ENCODE measurements at places on chromosomes 4 and X.

GRCh38 chrX:43003939-43004338, 226.0 kb upstream of the PPP1R2C start:
- no peak for DNase-seq

- no peak for DNase-seq
These were observed 188.0 kb upstream of the RBPJ start for GRCh38 chr4:26132858-26133257.

DNA sequence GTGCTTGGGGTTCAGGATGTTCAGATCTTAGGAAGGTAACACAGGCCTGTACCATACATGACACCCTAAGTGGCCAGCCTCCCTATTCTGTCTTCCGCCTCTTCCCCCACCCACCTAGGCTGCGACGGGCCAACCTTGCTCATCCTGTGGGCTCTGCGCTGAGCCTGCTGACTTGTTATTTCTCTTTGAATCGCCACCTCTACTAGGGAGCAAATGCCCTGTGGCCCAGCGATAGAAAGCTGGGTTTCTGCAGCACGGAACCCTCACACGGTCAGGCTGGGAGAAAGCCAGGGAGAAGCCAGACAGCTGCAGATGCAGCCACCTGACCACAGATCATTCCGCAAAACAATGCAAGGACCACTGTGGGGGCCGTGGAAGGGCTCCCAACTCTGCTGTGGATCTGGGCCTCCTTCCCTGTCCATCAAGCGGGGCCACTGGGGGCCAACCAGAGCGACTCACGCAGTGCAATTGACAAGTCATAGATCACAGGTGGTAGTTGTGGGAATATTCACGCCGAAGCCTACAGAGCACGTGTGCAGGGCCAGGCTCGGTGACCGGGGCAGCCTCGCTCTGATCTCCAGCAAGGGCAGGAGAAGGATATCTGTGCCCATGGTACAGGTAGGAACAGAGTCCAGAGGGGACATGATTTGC, 227.5 kb downstream of the AFAP1 start:
- DNase-seq: no peak

GRCh38 chr4:83692028-83692427, 156.1 kb downstream of the GPAT3 start:
- no peak for DNase-seq

- DNase-seq: no peak
These were observed 45.5 kb downstream of the TSPAN7 start for GRCh38 chrX:38606821-38607220.

DNA sequence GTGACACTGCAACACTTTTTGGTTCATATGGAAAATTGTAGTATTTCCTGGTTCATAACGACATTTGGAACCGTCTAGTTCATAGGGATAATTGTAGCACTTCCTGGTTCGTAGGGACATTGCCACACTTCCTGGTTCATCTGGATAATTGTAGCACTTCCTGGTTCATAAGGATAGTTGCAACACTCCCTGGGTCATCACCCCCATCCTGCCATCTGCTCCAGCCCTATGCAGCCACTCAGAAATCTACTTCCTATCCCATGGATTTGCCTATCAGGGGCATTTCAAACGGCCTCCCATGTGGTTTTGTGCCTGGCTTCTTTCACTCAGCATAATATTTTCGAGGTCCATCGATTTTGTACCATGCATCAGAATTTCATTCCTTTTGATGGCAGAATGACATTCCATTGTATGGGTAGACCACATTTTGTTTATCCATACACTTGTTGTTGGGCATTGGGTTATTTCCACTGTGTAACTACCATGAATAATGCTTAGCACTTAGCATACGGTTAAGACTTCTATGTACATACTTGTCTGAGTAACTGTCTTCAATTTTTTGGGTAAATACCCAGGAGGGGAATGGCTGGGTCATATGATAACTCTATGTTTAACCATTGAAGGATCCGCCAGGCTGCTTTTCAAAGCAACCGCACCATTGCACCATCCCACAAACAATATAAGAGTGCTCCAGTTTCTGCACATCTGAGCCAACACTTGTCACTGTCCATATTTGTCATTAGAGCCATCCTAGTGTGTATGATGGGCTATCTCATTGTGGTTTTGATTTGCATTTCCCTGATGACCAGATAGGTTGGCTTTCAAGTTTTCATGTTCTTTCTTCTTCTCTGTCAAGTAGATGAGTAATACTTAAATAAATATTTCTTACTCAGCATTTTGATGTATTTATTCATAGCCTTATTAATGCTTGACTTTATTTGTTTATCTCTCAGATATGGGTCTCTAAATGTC, 58.3 kb upstream of the CD99 start:
- no peak for DNase-seq

DNA sequence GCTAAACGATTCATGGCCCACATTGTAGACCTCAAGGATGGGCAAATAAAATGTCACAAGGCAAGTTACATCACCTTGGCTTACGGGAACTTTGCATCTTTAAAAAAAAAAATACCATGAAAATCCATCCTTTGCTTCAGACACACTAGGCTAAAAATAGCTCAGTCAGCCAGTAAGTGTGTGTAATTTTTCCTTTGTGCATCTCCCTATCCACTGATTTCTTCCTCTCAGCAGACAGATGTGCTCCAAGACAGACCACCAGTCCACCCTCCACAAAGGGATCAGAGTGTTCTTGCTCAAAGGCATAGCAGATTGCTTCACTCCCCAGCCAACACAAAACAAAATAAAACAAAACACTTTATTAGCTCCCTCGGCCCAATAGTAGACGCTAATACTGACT, 14.6 kb downstream of the LDB2 start:
- no peak for DNase-seq

DNA sequence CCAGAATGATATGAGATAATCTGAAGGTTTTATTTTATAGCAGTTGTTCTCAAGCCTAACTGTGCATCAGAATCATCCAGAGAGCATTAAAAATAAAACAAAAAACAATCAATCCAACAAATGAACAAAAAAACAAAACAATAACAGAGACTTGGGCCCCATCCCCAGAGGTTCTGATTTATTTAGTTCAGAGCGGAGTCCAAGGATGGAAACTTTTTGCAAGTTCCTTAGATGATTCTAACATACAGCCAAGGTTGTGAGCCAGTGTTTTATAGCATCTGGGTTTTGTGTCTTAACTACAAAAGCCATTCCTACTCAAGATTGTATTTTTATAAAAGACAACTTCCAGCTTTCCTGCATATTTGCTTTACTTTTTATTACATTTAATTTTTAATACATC, 59.4 kb upstream of the GRPR start:
- DNase-seq: no peak

GRCh38 chr4:177222781-177223180, 86.9 kb upstream of the NEIL3 start:
- DNase-seq: no peak

DNA sequence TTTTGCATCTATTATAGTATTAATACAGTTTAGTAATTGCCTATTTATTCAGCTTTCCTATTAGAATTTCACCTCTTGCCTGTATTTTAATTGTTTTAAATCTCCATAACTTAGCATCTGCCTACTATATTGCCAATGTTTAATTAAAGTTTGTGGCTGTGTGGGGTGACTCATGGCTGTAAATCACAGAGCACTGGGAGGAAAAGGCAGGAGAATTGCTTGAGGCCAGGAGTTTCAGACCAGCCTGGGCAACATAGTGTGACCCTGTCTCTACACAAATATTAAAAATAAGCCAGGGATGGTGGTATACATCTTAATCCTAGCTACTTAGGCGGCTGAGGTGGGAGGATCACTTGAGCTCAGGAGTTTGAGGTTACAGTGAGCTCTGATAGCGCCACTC, 14.5 kb upstream of the CCSER1 start:
- DNase-seq: no peak

DNA sequence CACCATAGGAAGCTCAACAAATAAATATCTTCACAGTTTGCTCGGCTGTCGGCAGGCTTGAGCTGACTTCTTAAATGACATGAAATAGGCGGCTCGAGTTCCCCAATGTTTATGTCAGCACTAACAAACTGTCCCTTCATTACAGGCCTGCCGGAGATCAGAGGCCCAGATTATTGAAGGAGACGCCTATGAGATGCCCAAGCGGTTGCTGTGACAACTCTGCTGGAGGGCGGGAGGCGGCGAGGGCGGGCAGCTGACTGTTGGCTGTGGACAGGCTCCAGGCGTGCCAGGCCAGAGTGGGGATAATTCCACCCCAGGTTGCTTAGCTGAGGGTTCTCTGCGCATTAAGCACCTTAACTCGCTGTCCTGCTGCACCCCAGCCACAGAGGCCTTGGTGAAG, 39.2 kb upstream of the MSX1 start:
- no peak for DNase-seq

GRCh38 chrX:38282049-38282448, 45.3 kb downstream of the RPGR start:
- DNase-seq: peak; percentile 57

DNA sequence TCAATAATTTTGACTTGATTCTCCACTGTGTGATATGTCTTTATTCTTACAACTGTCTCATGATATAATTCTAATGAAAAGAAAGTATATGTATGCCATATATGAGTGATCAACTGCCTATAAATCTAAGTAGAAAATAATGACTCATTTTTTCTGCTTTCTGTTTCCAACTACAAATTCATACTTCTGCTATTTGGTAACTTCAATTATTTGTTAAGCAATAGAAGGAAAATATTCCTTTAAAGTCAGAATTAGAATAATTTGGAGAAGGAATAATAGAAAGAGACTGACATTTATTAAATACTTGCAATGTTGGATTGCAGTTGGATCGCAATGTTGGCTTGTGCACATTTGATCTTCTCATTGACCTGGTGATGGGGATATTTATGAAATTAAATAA, 204.2 kb upstream of the PACRGL start:
- no peak for DNase-seq

DNA sequence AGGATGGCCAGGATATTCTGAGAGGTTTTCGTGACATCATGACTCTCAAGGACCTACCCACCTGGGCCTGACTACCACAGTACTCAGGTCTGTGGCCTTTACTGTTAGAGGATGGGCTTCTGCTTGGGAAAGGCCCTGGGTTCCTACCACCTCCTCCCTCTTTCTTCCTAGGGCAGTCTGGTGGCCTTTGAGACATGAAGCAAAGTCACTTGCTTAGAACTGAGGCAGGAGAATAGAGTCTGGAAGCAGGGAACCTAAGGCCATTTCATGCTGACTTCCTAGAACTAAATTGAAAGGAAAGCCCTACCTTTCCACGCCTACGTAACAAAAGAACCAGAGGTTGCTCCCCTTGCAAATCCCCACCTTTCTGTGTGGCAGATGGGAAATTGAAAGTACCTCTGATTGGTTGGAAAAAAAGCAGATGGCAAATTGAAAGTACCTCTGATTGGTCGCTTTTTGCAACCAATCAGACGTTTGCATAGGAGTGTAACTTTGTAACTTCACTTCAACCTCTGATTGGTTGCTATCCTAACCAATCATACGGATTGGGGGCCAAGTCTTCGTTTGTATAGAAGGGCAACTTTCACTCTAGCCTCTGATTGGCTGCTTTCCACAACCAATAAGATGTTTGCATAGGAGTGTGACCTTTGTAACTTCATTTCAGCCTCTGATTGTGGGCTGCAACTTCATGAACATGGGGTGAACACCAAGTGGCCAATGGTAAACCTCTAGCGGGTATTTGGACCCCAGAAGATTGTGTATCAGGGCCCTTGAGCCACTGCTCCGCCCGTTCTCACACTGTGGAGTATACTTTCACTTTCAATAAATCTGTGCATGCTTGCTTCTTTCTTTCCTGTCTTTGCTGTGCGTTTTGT, 9.9 kb upstream of the AKAP14 start:
- peak; percentile 32 for DNase-seq

GRCh38 chr4:156825074-156825473, 146.5 kb downstream of the PDGFC start:
- no peak for DNase-seq

DNA sequence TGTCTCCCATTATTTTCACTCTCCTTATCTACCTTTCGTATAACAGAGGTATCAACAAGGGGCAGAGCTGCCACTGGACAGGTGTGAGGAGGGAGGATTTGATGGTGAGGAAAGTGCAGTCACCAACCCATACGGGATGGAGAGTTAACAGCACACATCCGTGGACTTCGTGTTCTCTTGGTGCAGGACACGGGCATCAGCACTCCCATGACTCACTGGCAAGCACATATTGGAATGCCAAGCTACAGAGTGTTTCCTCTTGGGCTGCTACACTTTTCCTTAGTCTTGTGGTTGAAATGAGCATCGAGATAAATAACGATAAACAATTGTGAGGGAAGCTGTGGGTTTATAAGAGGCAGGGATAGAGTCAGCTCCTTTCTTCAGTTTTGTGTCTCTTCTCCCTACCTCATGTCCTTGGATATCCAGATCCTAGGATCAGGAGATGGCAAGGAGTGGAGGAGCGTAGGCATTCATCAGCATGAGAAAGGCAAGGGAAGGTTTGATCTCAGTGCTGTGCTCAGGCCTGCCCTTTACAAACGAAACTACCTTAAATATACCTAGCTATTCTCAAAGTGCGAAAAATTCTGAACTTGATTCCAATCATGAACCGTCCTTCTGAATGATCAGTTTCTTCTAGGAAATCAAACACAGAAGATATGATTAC, 96.3 kb downstream of the ZNF827 start:
- peak; percentile 38 for DNase-seq

DNA sequence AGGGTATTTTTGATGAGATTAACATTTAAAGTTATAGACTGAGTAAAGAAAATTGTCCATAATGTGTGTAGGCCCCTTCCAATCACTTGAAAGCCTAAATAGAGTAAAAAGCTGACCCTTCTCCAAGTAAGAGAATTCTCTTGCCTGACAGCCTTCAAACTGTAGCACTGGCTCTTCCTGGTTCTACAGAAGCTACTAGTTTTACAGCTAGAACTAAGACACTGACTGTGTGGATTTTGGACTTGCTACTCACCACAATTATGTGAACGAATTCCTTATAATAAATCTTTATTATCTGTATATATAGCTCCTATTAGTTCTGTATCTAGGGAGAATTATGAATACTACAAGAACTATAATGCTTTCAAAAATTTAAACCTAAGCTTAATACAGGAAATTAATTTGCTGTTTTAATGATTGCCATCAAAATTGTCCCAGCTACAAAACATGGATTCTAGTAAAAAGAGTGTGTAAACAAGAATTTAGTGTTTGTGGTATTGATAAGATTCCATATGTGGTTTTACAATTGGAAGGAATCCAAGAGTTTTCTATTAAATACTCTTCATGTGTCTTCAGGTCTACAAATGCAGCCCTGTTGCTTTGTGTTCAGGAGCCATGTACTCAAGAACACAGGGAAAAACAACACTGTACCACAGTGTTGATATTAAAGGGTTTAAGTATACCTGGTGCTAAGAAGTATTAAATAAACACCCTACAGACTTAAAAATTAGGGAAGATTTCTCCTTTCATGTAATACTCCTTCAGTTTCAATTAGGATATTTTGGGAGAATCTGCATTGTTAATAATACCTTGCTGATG, 366.5 kb downstream of the CXXC4 start:
- DNase-seq: no peak

DNA sequence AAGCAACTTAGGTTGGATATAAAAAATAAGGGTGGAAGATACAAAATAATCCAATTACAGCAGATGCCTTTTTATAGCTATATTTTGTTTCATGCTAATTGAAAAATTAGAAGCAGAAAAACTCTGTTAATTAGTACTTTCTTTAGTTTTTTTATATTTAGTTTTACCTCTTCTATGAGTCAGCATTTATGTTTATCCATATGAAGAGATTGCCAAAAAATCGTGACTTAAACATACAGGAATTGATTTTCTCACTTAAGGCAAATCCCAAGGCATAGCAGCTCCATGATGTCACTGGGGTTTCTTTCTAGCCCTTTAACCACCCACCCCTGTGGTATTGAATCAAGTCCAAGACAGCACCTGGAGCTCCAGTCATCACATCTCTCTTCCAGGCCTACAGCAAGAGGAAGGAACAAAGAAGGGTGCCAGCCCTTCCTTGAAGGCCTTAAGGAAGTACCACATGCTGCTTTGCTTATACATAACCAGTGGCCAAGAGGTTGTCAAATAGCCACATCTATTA, 365.8 kb upstream of the TENM3 start:
- DNase-seq: peak; percentile 40
